ENCODE measurements at places on chromosomes 7 and 10.
A peak's percentile ranks its signal among the peaks of the same experiment; 100 is the strongest.

GRCh38 chr10:3765146-3765545 is 19.9 kb downstream of the KLF6 start:
- peak; percentile 44 for DNase-seq

- DNase-seq: no peak
These were observed 798.6 kb downstream of the GATA3 start for GRCh38 chr10:8853048-8853447.

GRCh38 chr7:11300241-11300640 is 326.6 kb downstream of the PHF14 start:
- DNase-seq: no peak

- DNase-seq: peak; percentile 58
These were observed 29.5 kb upstream of the ZC3HAV1L start for GRCh38 chr7:139065323-139065722.

DNA sequence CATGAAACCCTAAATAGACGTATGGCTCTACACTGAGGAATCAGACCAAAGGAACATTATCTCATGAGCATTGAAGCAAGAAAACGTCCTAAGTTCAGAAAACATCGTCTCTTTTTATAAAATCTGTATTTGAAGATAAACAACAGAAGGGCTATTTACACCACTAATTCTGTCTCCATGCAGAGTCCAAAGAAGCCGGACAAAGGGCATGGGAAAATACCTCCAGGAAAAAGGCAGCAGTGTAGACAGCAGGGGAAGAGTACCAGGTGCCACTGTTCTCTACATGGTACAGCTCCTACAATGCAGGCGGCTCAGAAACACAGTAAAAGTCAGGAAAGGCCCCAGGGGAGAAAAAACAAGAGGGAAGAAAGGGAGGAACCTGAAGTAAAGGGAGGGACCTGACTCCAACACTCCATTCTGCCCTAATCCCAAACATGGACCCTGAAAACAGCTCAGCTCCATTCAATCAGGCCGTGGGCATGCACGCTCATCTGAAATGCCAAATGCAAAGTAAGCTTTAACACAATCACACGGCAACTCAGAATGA is 17.5 kb downstream of the FAM171A1 start:
- DNase-seq: no peak

DNA sequence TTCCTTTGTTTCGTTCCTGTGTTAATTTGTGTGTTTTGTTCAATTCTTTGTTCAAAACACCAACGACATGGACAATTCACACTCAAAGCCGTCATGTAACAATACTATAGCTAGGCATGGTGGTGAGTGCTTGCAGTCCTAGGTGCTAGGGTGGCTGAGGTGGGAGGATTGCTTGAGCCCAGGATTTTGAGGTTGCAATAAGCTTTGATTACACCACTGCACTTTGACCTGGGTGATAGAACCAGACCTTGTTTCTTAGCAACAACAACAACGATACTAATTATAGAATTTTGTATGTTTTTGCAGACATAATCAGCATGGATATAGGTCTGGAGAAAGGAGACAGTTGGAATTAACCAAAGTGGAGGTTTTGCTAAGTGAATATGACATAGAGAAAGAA is 936.2 kb downstream of the PCDH15 start:
- no peak for DNase-seq

DNA sequence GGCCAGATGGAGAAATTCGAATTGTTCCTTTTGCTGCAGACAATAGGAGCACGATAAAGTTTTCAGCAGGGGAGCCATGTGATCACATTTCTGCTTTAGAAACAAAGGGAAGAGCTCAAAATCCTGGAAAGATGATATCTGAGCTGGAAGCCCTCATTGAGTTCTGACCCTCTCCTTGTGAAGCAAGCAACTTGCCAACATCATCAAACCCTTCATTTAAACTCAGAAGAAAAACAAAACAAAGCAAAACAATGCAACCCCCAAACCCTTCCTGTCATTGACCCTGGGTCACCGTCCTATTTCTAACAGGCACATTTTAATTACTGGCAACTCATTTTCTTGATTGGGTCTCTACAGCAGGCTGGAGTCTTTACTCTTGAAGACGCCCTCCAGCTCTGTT is 198.3 kb upstream of the ZNF32 start:
- no peak for DNase-seq

DNA sequence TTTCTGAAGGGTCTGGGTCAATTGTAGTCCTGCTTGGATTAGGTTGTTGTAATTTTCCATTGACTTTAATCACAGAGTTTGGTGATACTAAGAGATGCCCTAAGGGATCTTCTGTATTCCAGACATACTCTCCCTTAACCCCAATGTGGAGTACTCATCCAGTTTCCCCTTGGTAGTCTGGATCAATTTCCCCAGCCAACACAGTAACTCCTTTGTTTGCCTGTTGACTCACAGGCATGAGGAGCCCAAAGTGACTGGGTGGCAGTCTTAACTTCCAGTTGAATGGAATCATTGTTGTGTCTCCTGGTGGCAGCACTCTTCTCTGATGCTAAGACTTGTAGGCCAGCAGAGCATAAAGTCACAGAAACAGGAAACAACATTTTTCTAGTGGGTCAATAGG is 41.5 kb upstream of the PIK3CG start:
- DNase-seq: no peak

DNA sequence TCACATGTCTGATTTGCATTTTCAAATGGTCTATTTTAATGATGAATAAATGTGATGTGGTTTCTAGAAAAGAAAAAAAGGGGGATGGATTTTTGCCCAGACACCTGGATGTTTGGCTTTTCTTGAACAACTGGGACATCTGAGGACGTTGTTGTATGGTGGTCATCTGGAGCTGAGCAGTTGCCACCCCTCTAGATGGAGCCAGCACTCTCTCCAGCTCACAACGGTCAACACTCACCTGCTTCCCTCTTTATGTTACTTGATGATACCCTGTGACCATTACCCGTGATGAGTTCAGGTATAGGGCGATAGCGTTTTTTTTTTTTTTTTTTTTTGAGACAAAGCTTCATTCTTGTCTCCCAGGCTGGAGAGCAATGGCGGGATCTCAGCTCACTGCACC is 30.1 kb upstream of the PAXIP1 start:
- DNase-seq: no peak

DNA sequence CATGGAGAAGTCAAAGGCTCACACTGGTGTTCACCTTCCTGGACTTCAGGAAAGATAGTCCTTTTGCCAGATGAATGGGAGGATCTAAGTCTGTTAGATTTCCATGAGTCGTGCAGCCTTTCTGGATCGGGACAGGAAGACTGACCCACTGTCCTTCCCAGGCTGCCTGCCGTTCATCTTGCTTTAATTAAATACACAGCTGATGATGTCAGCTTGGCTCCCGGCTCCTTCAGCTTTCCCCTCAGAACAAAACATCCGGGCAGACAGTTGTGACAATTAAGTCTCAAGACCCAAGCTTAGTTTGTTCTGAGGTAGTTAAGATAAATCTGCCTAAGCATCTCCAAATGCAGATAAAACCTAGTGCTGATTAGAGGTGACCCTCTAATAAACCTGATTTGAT is 58.6 kb downstream of the AUTS2 start:
- DNase-seq: no peak

DNA sequence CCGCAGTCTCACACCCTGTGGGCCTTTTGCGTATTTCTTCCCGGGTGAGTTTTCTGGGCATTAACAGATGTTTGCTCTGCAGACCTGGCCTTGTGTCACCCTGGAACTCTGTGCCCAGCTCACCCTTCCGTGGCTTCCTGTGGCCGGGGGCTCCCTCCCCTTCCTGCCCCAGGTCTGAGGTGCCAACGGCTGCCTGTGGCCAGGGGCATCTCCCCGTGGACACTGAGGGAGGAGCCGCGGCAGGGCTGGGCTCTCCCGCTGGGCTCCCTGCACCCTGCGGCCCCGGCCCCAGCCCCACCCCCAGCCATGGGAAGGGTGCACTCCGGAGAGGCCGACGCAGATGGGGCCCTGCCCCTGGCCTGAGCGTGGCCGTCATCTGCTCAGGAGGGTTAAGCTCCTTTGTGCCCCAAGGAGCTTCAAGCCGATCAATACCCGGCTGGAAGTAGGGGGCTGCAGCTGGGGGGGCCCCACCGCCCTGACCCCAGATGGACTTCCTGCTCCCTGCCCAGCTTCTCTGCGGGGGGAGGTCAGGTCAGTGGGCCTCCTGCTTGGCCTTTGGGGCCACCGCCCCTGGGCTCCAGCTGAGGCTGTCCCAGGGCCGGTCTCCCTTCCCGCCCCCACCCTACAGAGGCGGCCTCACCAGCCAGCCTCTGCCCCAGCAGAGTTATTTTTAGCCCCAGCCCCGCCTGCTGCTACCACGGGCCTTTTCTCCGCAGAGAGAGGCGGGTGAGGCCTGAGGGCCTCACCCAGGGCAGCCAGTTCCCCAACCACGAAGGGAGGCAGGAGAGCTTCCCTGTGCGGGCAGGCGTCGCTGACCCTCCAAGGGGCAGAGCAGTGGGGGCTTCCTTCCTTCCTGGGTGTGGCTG is 24.2 kb downstream of the PWWP2B start:
- no peak for DNase-seq

GRCh38 chr10:94178475-94179253 is 184.1 kb downstream of the NOC3L start:
- DNase-seq: no peak

GRCh38 chr7:5396999-5397663 is 26.5 kb downstream of the TNRC18 start:
- peak; percentile 92 for DNase-seq

- no peak for DNase-seq
These were observed 119.3 kb downstream of the SRPK2 start for GRCh38 chr7:105269397-105269796.

Data from left lobe of liver (tissue), 2 donors.